ENCODE measurements at places on chromosomes 13 and 19.
A peak's percentile ranks its signal among the peaks of the same experiment; 100 is the strongest.

GRCh38 chr13:76903544-76904162, 17.4 kb upstream of the KCTD12 start:
- DNase-seq = peak; percentile 77

DNA sequence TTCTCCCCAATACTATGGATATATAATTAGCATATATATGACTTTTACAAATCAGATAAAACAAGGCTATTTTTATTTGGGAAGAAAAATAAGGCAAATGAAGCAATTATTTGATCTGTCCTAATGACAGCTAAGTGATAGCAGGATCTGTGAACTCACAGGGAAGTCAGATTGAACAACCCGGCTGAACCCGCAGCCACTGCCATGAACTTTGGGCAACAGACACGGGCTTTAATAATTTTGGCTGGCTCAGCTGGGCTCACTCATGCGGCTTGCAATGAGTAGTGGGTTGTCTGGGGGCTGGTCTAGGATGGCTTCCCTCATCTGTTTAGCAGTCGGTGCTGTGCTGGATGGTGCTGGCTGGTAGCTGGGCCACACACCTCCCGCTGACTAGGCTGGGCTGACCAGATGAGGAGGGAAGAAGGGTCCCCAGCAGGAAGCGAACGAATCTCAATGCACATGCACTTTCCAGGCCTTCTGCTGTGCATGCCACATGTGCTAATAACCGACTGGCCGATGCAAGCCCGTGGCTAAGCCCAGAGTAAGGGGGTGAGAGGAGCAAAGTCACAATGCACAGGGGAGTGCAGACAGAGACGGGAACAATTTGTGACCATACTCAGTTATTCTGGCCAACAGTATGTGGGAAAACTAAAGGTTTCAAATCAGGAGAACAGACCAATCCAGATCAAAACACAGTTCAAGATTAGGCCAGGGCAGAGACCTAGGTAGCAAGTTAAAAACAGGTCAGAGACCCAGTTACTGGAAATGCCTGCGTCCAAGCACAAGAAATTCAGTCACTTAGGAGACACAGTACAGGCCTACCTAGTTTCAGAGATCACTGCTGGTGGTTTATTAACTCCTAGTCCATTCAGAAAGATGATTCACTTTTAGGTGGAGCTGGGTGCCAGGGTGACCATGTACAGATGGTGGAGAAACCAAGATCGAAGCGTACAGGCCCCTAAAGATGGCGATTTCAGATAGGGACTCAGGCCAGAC, 22.3 kb downstream of the CRYL1 start:
- DNase-seq = no peak

DNA sequence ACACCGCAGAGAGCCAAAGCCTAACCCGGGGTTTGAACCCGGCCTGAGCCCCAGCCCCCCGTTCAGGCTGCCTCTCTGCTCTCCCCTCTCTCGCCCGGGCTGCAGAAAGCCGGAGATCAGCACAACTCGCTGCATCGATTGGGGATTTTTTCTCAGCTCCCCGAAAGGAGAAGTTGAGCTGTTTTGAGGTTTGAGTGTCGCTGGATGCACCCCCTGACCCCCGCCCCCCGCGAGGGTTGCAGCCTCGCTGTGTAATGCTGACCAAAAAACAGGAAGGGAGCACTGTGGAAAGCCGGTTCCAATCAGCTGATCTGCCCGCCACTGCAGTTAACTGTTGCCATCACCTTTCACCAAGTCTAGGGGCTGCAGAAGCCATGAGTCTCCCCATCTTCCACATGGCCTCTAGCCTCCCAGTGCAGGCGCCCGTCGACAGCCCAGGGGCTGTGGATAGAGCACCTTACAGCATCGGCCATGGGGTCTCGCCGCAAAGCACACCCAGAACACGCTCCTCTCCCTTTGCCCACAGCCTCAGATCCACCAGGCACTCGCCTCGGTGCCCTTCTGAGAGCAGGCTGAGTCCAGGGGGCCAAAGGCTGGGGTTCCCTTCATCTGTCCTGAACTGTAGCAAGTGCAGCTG, 34.5 kb downstream of the MYO9B start:
- peak; percentile 16 for DNase-seq

DNA sequence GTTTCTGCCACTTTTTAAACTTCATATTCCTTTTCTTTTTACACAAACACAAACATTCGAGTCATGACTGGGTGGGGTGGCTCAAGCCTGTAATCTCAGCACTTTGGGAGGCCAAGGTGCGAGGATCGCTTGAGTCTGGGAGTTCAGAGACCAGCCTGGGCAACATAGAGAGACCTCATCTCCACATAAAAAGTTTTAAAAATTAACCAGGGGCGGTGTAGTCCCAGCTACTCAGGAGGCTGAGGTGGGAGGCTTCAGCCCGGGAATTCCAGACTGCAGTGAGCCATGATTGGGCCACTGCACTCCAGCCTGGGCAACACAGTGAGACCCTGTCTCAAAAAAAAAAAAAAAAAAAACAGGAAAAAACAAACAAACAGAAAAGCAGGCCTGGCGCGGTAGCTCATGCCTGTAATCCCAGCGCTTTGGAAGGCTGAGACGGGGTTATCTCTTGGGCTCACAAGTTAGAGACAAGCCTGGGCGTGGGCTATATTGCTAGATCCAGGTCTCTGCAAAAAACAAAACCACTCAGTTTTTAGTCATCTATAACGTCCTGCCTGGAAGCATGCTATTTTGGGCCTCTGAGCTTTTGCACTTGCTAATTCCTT, 583 bp upstream of the BAX start:
- DNase-seq = no peak

- peak; percentile 34 for DNase-seq
These were observed 6.6 kb upstream of the ZNF428 start for GRCh38 chr19:43625918-43626579.

DNA sequence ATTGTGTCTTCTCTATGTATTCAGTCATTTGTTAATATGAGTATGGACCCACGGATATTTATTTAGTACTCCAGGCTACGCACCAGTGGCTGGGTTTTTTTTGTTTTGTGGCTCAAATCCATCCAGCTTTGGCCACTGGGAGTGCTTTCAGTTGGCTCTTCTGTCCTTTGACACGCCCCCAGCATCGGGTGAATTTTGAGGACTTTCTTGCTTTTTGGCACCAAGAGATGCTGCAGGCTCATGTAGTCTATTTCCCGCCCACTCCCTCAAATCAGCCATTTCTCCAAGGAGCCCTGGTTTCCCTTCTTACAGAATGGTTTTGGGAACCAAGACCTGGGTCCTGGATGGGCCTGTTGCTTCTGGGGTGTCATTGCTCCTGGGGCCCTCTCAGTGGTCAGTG, 55.8 kb downstream of the SMARCA4 start:
- DNase-seq = no peak

DNA sequence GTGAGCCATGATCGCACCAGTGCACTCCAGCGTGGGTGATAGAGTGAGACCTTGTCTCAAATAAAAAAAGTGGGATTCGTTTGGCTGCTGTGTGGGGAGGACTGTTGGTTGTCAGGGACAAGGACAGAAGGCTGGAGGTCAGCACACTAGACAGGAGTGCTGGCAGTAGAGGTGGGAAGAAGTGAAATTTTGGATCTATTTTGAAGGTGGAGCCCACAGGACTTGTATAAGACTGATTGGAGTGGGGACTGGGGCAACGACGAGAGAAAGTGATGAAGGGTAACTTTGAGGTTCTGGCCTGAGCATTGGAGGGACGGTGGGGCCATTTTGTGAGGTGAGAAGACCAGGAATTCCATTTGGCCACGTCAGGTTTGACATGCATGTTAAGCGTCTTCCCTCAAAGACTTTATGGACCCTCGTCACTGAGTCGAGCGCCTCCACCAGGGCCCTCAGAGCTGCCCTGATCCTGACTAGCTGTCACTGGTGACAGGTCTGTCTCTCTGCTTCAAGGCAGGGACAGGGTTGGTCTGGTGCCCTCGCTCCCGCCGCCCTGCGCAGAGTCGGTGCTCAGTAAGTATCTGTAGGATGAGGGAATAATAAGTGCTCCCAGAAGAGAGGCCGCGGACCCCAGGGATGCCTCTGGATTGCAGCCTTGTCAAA, 673 bp downstream of the CTU1 start:
- DNase-seq = no peak
